ENCODE measurements at places on chromosomes 3 and 15.

DNA sequence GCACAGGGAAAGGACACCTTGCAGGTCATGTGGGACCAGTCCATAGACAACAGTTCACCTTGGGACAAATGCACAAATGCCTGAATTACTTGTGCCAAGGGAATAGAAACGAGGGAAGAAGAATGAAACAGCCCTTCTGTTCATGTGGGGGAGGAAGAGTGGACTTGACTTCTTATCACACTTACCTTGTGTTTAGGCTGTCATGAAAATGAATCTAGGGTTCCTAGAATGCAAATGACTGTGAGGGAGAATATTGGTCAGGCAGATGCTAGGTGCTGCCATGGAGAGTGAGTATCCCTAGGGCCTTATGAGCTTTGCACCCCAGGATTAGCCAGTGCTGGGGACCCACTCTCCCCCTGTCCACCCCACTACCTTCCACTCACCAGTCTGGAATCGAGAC, 11.0 kb upstream of the PRKAR2A start:
- DNase-seq: no peak

DNA sequence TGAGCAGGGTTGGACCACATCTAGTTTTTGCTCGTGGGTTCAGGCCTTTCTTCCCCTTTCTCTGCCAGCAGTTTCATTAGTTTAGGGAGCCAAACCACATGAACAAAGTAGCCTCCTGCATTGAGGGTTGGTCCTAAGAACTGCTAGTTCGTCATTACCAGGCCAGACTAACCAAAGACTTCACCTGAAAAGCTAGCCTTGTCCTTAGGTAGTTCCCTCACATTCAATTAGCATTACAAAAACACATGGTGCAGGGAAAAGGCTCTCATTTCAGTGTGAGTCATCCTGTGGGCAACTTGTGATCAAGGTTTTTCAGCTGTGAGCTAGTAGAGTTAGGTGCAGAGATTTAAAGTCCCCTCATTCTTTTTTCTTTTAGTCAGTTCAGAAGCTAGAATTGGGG, 279.3 kb upstream of the CTNNB1 start:
- DNase-seq: peak; percentile 50

- peak; percentile 69 for DNase-seq
These were observed 125.0 kb upstream of the LIPC start for GRCh38 chr15:58306591-58307312.

DNA sequence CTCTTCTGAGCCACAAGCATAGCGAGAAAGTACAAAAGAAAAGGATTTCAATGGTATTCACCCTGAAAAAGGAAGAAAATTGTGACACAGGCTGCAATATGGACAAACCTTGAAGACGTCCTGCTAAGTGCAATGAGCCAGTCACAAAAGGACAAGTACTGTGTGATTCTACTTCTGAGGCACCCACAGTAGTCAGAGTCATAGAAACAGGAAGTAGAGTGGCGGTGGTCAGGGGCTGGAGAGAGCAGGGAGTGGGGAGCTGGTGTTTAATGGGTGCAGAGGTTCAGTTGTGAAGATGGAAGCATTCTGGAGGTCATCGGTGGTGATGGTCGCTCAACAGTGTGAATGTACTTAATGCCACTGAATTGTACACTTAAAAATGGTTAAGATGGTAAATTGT, 180.5 kb downstream of the APBA2 start:
- no peak for DNase-seq

GRCh38 chr3:65939801-65940246, 98.9 kb downstream of the MAGI1 start:
- no peak for DNase-seq

DNA sequence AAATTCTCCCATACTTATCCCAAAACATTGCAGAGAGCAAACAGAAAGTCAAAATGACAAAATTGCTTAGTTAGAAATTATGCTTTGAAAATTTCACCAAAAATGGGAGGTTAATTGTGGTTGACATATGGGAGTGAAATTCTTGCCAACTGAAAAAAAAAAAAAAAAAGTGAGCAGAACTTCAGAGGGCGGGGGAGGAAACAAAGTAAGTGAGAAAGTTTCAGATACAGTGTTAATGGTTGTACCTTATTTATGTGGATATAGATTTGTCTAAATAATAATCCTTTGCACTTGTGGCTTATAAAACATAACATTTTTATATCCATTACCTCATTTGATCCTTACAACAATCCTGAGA, 91.5 kb upstream of the RAP2B start:
- no peak for DNase-seq

- DNase-seq: no peak
These were observed 44.6 kb upstream of the IL20RB start for GRCh38 chr3:136913168-136913567.

GRCh38 chr3:23950293-23950692, 5.2 kb downstream of the NR1D2 start:
- DNase-seq: no peak

DNA sequence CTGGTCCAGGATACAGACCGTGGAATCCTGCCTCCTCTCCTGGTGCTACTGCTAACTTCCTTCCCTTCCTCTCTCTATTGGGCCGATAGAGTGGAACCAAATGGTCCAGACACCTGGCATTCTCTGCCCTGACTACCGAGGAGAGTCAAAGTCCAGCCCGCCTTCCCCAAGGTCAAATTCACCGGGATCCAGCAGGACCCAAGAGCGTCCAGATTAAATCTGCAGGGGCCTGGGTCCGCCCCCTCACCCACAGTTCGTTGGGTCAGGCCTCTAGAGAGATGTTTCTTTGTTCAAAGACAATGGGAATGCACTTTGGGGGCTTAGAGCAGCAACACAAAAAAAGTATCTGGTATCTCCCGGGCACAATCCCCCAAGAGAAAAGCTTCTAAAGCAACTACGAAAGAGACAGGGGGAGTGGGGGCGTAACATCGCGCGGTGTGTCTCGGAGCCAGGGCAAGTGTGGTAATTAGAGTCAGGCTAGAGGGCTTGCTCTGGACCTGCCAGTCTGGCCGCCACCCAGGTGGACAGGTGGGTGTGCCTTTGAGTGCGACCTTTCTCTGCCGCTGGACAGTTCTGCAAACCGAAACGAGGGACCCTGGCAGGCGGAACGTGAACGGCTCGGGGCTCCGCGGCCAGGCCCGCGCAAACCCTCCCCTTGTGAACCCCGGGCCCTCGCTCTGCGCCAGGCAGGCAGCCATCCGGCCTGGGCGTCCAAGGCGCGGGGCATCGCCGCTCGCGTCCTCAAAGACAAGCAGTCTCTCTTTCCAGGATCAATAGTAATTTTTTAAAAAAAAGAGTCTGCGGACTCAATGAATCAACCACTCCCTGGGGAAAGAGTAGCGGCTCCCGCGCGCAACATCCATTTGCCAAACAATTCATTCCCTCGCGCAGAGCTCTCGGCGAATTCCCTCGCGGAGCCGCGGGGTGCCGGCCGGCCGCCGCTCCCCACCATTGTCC, 806 bp downstream of the KLHL25 start:
- DNase-seq: peak; percentile 69

DNA sequence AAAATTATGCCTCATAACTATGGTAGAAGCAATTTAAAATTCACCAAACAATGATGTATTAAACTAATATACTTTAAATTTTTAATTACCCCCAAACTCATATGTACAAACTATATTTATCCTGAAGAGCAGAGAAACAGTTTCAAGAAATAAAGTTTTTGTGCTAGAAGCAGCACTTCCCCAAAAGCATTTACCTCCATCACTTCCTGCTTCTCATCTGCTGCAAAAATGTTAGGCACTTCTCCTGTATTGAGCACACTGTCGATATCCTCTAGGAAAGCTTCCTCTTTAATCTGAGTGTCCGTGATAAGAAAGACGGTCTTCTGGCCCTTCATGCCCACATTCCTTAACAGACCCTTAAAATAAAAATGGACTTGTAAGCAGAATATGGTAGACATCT, 101.5 kb upstream of the ASB14 start:
- DNase-seq: no peak

- peak; percentile 81 for DNase-seq
These were observed 22.5 kb downstream of the GABRA5 start for GRCh38 chr15:26889298-26889898.

- DNase-seq: no peak
These were observed 65.4 kb upstream of the SEC61A1 start for GRCh38 chr3:127986803-127987202.

DNA sequence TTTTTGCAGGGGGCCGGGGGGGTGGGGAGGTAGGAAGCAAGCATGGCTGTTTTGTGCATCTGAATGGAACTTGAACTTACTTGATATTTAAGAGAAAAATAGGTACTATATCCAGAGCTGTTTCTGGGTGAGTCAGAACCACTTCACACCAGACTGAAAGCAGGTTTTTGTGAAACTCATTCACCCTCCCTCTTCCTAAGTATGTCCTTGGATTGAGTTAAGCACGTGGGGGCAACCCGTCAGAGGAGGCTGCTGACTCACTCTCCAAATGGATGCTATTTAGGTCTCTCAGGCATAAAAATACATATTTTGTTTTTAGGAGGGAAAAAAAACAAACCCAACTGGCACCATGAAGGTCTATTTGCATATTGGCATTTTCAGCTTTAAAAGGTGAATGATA, 270.3 kb downstream of the RYR3 start:
- peak; percentile 46 for DNase-seq

GRCh38 chr3:150303768-150304167, 104.3 kb upstream of the TSC22D2 start:
- no peak for DNase-seq

GRCh38 chr3:177569875-177570657, 372.8 kb upstream of the TBL1XR1 start:
- no peak for DNase-seq

DNA sequence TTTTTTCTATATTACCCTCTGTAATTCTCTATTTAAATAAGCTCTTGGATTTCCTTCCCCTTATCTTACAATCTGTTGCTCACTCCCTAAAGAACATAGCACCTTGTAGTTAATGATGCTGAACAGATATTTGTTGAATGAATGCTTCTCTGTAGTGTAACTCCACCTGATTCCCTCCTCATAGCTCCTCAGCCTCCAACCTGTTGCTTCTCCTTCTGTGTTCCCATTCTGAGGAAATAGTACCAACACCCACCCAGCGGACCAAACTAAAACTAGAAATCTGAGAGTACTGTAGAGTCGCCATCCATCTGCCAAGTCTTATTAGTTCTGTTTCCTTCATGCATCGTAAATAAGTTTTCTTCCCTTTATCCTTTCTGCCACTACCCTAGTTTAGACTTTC, 55.5 kb upstream of the GNB4 start:
- no peak for DNase-seq

DNA sequence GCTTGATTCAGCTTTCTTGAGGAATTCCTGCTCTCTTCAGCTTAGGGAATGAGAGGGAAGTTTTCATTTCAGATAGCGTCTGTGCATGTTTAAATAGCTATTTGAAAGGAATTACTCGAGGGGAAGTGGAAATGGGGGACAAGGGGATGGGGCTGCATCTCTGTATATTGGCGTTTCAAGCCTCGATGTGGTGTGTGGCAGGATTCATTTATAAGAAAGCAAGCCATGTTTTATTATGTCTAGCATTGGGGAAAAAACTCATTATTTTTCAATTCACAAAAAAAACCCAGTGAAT, 1.0 kb downstream of the ATP2C1 start:
- DNase-seq: peak; percentile 23

DNA sequence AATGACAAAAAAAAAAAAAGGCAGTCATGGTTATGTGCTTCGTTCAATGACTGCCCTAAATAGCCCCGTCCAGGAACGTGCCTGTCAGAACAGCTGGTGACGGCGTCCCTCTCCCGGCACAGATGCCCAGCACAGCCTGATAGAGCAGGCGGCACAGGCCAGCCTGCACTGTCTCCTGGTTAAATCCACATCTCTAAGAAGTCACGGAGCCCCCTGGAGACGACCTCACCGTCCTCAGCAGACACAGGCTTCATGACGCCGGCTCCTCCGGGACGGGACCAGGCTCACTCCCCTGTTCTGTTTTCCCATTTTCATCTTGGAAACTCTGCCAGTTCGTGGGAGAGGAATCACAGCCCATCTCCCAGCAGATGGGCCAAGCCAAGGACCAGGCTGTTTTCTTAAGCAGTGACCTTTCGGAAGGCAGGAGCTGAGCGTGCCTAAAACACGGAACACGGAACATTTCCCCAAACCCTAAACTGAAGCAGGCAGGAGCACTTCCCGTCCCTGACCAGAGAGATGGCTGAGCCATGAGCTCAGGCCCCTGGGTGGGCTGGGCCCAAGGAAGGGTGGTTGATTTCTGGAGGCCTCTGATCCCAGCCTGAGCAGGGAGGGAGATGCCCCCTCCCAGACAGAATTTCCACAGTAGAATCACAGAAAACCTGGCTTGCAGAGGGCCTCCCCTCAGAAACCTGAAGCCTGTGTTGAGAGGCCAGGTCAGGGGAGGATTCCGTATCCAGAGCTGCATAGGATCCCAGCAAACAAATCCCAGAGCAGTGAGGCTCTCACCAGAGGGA, 35.9 kb downstream of the ADCY5 start:
- no peak for DNase-seq

- peak; percentile 19 for DNase-seq
These were observed 13.5 kb upstream of the STXBP5L start for GRCh38 chr3:120894316-120895057.

DNA sequence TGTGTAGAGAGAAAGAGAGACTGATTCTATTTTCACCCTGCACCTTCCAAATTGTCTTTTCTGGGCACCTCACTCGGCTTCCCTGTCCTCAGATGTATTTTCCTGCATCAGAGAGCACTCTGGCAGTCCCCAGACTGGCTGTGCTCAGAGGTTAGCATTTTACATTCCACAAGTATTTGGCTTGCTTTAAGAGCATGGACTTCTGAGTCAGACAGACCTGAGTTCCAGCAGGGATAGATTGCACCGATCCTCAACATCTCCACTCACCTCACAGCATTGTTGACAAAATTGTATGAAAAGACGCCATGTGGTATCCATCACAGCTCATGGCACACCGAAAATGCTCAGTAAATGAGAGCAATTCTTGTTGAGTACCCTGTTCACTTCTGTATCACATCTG, 45.6 kb downstream of the SST start:
- DNase-seq: no peak

DNA sequence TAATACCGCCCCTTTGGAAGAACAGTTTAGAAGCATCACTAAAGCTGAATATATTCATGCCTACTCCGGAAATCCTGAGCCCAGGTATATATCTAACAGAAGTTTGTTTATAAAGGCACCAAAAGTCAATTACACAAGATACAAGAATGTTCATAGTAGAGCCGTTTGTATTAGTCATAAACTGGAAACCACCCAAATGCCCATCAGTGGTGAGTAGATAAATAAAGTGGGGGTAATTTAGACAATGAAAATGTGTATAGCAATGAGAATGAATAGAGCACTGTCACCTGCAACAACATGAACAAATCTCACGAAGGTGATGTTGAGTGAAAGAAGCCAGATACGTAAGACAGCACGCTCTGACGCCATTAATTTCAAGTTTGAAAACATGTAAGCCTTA, 68.3 kb upstream of the GLCE start:
- DNase-seq: peak; percentile 76
